ENCODE measurements at places on chromosomes 2 and 18.

DNA sequence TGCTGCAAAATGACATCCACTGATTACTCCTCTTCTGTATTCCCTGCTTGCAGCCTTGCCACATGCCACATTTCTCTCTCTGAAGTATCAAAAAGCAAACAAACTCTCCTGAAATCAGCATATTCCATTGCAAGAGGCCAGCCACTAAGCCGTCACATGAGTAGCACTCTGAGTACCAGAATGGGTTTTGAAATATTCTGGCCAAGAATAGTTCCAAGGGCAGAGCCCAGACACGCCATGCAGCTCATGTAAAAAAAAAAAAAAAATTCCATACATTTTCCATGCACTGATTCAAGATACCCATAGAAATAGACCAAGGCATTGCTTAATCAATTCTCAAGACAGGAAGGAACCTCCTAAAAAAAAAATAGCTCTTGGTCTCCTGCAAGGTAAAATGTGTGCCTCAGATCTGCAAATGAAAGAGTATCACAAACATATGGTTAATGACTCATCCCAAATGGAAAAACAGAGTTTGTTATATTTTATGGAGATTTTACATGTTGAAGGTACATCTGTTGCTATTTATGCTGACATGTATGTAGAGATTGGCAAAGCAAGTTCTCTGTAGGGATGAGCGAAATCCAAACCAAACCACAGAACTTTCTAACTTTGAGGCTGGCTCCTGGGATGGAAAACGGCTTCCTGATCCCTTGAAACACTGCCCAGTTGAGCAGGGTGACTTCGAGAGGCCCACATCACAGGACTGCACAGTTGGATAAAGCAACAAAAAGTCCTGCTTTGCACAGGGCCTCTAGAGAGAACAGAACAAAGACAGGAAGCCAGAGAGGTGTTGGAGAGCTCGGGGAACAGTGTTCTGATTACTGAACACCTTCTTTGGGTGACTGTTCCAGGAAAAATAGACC lies 346.2 kb downstream of the ZNF521 start:
- DNase-seq, result no peak

- DNase-seq, result no peak
Observed at GRCh38 chr2:26178746-26179436, 6.0 kb downstream of the GAREM2 start.

DNA sequence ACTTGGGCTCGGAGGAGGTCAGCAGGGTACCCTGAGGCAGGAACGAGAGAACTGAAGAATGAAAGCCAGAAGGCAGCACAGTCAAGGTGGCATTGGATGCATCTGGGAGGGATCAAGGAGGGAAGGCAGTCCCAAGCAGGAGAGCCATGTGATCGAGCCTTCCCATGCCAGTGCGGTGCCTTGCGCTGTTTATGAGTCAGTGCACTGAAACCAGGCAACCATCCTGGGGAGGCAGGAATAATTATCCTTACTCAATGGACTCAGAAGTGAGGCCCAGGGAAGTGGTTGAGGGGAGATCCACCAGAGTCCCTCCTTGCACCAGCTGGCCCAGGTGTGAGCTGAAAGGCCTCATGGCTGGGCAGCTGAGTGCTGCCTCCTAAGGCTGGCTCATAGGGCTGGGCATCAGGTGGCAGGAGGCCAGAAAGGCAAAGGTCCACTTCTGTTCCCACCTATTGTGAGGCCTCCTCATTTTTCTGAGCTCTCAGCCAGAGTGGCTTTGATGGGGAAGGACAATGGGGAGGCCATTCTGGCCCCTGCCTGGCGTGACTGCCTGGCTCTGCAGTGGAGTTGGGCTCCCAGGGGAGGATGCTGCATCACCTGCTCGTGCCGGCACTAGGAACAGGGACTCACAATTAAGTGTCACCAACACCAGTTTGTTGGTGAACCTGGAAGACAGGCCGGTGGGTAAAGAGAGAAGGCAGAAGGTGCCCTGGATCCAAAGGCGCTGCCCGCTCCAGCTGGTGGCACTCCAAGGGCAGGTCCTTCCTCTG lies 82.3 kb downstream of the TFCP2L1 start:
- DNase-seq, result no peak

GRCh38 chr2:37191253-37191652 lies 2.8 kb upstream of the SULT6B1 start:
- no peak for DNase-seq

GRCh38 chr2:94759211-94759610 lies 112.0 kb upstream of the TEKT4 start:
- no peak for DNase-seq

DNA sequence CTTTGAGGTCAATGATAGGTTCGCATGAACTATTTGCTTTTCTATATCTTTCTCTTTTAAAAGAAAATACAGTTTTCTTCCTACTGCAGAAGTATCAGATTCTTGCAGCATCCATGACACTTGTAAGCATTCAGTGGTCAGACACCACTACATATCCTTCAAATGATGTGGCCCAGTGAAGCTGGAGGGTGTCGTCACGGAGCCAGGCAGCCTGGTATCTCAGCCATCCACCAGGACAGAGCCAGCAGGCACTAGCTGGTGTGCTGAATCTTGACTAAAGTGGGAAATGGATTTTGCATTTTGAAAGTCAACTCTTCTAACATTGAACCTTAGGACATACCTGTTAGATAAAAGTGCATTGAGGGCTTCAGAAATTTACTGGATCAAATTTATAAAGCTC lies 5.4 kb downstream of the KLHL14 start:
- DNase-seq, result no peak

GRCh38 chr18:72378016-72378415 lies 166.1 kb downstream of the CBLN2 start:
- no peak for DNase-seq

GRCh38 chr2:68368654-68369336 lies 3.7 kb downstream of the PLEK start:
- DNase-seq, result no peak

DNA sequence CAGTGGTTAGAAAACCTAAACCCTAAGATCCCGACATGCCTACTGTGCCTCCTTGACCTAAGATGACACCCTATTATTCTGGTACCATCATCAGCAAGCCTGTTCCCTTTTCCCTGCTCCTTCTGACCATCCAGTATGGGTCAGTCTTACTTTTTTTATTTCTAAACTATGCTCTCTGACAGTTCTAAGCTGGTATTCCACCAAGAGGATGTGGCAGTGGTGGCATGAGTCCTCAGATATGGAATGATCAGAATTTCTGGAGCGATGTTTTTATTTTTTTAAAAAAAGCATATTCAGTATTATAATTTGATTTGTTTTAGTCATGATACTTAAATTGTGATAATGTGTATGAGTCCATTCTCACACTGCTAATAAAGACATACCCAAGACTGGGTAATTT lies 145.9 kb upstream of the LHCGR start:
- DNase-seq, result no peak

GRCh38 chr2:26465981-26466471 lies 11.9 kb downstream of the OTOF start:
- DNase-seq, result no peak

DNA sequence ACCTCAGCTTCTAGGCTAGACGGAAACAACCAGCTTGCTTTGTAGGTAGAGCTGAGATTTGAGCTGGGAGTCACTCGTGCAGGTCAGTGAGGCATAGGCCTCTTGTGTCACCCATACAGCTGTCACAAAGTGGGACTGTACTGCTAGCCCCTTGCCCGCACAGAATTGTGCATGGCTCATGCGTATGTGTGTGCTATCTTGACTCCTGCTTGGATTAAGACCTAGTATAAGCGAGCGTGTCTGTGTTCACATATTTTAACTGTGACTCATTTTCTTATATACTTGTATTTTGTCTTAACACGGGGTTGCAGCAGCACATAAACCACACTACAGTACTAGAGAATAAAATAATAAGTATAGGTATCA lies 20.1 kb downstream of the CEP68 start:
- DNase-seq, result no peak

GRCh38 chr2:217669831-217670230 lies 333.0 kb downstream of the TNS1 start:
- no peak for DNase-seq

GRCh38 chr2:120945832-120946499 lies 210.3 kb downstream of the GLI2 start:
- DNase-seq, result no peak

DNA sequence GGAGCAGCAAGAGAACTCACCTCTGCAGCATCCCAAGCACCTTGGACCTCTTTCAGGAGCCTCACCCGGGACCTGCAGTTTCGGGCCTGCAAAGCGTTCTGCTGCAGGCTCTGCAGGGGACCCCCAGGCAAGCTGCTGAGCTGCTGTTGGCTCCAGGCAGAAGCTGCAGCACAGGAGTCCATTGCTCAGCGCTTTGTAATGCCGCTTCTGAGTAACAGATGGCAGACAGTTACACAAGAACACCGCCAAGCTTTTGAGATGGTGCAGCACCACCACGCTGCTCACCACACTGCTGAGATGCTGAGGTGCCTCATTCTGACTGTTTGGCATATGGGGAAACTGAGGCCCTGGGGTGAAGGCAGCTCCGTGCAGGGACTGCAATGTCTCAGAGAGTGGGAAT lies 1.9 kb upstream of the GALNT14 start:
- DNase-seq, result no peak

GRCh38 chr2:182080493-182080892 lies 94.8 kb downstream of the PPP1R1C start:
- no peak for DNase-seq

DNA sequence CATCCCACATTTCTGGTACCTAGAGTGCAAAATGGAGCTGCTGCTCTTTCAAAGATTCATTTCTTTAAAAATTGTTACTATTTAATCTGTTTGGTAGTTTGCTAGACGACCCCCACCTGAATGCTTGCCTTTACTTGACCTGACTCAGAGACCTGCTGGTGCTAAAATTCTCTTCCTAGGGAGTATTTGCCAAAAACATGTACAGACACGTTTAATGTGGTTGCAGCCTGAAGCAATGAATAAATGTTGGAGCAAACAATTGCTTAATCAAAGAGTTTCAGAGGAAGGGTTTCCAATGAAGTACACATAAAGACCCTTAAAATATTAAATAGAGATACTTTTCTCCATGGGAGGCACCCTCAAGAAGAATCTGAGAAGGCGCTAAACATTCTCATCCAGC lies 734.4 kb downstream of the CBLN2 start:
- no peak for DNase-seq

- no peak for DNase-seq
Observed at GRCh38 chr2:128371648-128372345, 53.1 kb upstream of the HS6ST1 start.

DNA sequence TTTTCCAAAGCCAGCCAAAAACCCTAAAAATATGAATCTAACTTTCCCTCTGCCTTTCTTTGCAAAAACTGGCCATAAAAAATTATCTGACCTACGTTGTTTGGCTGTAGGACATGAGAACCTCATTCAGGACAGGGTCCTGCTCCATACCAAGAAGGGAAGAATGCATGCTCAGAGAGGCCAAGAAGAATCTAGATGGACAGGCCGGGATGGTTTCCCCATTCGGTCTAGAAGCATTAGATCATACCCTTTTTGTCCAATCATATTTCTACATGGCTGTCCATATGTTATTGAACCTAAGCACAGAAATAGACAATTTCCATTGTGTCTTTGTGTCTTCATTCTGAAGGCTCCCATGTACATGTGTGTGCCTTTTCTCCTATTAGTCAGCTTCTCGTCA lies 2120.4 kb upstream of the PIK3C3 start:
- DNase-seq, result no peak

DNA sequence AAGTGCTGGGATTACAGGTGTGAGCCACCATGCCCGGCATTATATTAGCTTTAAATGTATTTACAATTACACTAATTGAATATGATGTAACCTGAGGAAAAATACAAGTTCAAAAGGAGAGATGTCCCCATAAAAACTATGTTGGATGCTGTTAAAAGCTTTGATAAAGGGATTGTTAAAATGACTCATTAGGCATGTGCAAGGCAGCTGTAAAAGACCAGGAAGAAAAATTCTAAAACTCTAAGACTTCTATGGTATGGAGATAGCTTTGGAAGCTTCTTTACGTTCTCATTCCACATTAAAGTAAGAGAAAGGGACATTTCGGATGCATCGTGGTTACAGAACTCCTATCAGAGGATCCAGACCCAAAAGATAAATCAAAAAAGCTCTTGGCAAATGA lies 50.3 kb downstream of the CYB5A start:
- DNase-seq, result no peak

DNA sequence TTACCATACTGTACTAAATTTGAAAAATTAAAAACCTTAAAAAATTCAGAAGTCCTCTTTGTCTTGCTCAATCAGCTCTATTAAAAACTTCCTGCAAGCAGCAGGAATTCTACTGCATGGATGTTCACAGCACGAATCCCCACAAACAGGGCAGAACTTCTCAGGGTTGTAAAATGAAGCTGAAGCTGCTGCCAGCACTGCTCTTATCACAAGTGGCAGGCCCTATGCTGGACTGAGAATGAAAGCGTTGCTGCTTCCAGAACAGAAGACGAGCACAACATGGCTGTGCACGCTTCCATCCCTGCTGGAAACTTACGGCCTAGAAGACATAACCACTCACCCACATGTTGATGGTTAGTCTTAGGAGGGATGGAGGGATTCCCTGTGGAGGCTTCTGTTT lies 134.0 kb downstream of the RAB3GAP1 start:
- DNase-seq, result no peak

DNA sequence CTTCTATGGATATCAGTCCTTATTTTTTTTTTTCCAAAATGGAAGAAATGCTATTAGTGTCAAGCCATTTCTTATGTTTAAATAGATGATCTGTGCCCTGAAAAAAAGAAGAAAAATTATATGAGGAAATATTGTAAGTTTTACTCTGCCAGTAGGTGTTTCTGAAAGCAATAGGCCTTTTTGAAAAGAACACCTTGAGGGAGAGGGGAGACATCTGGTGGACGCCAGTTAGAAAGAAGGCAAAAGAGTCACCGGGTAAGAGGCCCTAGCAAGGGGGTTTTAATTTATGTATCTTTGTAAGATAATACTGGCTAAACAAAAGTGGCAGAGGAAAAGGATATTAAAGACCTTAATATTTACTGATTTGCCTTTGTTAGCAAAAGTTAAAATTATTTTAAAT lies 56.1 kb downstream of the DYNAP start:
- DNase-seq, result no peak

DNA sequence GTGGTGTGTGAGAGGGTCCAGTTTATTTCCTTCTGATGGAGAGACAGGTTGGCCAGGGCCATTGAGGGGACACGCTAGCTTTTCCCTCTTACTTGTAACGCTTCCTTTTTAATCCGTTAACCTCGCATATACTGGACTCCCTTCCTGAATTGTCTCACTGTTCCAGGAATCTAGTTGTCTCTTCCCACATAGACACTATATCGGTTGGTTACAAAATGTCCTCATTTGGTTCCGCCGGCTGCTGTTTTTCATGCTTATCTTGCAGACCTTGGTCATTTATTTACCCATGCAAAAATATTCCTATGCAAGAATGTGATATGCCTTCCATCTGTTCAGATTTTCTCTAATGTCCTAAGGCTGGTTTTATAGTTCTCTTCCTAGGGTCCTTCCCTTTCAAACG lies 35.0 kb downstream of the NEURL3 start:
- no peak for DNase-seq
